ENCODE measurements at places on chromosomes 7 and 10.

DNA sequence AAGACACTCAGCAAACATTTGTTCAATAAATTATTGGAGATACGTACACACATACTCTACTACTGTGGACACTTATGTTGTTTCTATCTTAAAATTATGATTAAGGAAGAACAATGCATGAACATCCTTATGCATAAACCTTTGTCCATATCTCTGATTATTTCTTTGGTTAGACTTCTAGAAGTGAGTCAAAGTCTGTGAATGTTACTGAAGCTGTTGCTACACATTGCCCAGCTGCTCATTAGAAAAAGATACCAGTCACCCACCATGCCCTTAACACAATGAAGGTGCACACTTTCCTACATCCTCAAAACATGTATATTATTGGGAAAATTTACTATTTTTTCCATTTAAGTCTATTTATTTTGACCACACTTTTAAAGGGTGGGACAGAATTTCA lies 1.4 kb upstream of the CLRN3 start:
- peak; percentile 15 for DNase-seq

GRCh38 chr10:93766918-93767317 lies 9.2 kb downstream of the LGI1 start:
- no peak for DNase-seq

DNA sequence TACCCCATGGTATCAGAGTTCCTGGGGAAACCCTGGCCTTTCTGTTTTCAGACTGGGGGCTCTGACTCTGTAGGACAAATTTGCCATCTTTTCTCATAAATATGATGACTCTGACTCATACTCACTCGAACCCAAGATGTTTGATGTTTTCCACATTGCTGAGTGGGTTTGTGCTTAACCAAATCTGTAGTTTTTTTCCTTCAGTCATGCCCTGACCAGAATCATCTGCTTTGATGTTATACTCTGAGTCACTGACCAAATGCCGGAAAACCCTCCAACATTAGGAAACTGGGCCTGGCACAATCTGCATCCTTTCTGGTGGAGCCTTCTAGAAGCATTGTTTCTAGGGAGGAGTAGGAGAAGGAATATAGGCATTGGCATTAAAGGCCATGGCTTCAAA lies 118.7 kb downstream of the C10orf105 start:
- DNase-seq = no peak

DNA sequence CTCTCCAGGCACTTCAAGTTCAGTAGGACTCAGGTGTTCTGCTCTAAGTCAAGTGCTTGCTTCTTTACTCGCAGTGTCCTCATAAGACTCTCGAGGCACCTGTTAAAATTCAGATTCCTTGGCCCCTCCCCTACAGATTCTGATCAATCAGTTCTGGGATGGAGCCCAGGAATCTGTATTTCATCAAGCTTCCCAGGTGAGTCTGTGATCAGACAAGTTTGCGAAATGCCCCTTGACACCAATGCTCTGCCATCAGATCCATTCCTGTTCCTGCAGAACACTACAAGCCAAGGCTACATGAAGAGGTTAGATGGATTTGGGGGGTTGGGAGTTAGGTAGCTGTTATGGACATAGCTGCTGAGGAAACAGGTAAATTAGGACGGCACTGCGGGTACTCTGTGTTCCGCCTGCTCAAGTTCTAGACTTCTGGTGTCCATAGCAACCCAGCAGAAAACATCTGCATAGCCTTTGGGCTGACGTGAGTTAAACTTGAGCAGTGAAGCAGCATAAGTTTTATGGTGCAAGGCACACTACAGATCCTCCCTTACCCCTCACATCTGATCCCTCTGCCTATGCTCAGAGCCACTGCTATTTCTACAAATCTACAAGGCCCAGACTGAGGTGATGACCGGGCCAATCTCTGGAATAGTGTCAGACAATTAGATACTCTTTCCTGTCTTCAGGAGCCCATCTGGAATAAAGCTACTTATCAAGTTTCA lies 6.8 kb upstream of the NCOA4 start:
- no peak for DNase-seq

- no peak for DNase-seq
Observed at GRCh38 chr10:92131275-92131820, 159.5 kb downstream of the CPEB3 start.

GRCh38 chr7:120996988-120997345 lies 8.5 kb downstream of the CPED1 start:
- DNase-seq = no peak

- peak; percentile 51 for DNase-seq
Observed at GRCh38 chr7:77799078-77799964, 748 bp downstream of the PHTF2 start.

DNA sequence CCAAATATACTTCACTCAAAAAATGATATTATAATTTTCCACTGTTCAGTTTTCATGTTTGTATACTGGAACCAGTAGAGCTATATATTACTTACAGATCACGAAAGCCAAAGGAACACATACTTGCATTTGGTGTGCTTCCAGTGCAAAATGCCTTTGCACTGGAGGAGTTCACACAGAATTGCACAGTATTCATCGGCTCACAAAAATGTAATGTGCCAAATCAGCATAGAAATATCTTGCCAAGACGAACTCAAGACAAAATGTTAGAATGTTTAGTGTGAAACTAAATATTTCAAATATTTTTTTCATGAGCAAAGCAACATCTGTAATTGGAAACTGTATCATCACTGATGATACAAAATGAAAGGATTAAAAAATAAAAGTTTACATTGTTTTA lies 646.2 kb upstream of the SEMA3D start:
- no peak for DNase-seq

- DNase-seq = no peak
Observed at GRCh38 chr10:31509989-31510388, 191.0 kb downstream of the ZEB1 start.

DNA sequence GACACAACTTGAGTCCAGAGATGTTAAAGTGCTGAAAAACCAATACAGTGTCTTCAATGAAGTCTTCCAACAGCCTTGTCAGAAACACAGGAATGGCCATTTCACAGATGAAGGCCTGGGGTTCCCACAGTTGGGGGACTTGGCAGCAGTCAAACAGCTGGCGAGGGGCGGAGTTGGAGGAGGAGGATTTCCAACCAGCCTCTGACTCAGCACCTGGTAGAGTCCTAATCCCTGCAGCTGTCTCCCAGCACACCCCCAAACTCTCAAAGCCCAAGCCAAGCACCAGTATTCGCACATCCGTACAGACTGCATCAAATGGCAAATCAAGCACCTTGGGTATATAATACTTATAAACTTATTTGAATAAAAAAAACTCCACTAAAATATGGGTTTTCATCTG lies 28.0 kb downstream of the CTBP2 start:
- no peak for DNase-seq

DNA sequence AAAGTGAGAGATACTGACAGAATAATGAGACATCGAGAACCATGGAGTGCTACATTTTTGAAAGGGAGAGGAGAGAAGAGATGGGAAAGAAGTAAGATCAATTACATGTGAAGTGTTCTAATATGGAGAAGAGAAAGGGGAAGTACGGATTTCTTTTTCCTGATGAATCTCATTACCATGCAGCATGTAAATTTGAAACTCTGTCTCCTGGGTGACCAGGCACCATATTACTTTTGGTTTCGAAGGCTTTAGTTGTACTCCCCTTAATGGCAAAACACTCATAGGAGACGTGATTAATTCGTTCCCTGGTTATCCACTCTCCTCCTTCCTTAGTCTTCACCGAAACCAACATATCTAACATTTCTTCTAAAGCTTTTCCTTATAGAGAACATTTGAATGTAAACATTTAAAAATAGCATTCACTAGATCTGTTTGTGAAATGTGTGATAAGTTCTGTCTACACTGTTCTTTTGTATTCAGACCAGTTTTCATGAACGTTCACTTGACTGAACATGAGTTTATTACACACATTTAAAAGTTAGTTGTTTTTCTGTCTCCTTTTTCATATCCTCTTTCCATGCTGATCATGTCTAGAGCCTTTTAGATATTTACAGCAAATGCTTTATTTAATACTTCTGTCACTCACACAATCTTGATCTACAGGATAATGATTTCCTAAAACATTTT lies 80.2 kb upstream of the MSRB2 start:
- DNase-seq = no peak

- DNase-seq = no peak
Observed at GRCh38 chr10:85888004-85888403, 478.6 kb downstream of the GRID1 start.

DNA sequence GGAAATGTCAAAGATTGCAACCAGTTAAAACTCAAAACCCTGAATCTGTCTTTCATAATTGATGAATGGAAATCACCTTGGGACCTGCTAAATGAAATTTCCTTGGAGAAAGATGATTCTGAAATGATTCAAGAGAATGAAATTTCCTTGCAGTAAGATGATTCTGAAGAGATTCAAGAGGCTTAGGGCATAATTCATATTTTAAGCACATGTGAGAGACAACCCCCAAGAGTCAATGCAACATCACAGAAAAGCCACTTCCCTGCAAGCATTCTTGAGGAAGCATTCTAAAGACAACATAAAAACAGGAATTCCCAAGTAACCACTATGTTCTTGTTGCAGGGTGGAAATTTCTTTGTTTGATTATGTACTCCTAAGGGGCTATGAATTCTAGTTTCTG lies 113.7 kb downstream of the RELN start:
- DNase-seq = no peak

DNA sequence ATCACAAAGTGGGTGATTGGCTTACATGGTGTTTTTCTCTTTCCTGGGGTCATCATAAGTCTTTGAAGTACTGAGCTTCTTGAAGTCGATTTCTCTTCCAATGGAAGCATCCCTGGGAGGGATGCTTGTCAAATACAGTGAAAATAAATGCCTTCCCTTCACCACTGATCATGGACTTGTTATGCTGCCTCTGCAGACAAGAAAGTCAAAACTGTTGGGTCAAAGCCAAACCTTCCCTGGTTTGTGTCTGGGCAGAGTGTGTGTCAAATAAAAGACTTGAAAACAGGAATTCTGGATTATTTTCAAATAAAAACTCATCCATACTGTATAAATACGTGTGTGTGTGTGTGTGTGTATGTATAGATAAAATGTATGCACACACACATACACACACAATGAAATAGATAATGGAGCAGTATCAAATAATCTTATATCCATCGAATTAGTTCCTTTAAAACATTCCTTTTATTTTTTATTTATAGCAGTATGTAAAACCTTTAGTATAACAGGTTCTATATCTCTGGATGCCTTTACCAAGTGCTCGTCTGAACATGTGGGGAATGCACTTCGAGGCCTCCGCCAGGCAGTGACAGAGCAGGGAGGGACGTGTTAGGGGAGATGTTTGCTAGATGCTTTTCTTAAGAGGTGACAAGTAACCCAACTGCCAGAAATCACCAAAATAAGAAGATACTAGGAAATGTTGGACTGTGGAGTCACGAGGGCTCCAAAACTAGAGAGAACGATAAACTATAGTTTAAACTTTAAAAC lies 27.2 kb upstream of the WNT16 start:
- DNase-seq = no peak

DNA sequence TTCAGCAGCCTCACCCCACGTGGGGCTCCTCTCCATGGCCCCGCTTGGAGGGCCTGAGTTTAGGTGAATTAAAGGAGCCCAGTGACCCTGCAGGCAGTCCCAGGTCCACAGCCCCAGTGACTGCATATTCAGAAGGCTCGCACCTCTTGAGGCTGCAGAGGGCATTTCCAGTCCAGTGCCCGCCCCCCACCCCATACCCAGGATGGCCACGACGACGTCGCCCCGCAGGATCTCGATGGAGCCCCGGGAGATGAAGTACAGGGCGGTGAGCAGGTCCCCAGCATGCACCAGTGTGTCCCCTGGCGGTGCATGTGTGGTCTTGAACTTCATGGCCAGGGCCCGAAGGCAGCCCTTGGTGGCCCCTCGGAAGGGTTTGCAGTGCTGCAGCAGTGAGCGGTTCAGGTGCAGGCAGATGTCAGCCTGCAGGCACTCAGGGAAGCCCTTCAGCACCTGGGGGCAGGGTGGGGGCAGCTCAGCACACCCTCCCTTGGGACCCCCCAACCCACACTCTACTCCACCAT lies 28.1 kb downstream of the KCNH2 start:
- no peak for DNase-seq

DNA sequence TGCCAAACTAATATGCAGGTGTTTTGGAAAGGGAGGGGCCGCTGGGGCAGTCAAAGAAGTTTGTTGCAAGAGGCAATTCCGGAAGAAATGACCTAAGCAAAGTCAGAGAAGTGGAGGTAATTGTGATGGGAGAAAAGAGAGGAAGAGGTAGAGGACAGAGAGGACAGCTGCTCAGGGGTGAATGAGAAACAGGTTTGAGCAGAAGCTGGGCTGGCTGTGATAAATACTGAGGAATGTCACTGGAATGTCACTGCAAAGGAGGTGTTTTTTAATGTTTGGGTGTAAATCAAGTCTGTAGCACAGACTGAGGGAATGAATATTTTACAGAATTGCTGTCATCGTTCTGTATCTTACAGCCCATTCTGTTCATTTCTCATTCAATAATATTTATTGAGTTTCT lies 207.2 kb downstream of the DPP6 start:
- DNase-seq = no peak

DNA sequence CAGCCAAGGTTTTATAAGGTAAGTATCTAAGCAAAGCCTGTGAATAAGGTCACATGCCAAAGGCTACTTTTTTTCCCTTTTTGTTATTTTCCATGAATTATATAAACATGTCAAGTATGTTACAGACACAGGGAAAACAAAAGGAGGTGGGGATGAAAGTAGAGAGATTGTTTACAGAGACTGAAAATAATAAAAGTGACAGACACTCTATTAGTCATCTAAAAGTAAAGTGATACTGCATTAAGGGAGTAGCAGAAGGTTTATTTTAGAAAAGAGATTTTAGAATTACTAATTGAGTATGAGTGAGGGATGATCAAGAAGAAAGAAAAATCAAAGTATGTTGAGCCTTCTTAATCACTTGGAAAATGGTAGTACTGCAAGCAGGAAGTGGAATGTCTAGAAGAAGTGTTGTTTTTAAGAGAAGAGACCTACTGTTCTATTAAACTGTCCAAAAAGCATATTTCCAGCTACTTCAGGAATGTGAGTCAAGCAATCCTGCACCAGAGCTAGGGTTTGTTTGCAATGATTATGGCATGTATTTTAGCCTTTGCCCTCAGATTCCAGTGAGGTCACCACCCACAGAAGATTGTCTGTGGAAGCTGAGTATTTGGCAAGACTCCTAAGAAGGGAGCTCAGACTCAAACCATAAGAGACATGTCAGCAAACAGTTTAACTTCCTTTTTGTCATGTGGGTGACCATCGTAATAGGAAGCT lies 177.9 kb upstream of the PLXDC2 start:
- DNase-seq = no peak

DNA sequence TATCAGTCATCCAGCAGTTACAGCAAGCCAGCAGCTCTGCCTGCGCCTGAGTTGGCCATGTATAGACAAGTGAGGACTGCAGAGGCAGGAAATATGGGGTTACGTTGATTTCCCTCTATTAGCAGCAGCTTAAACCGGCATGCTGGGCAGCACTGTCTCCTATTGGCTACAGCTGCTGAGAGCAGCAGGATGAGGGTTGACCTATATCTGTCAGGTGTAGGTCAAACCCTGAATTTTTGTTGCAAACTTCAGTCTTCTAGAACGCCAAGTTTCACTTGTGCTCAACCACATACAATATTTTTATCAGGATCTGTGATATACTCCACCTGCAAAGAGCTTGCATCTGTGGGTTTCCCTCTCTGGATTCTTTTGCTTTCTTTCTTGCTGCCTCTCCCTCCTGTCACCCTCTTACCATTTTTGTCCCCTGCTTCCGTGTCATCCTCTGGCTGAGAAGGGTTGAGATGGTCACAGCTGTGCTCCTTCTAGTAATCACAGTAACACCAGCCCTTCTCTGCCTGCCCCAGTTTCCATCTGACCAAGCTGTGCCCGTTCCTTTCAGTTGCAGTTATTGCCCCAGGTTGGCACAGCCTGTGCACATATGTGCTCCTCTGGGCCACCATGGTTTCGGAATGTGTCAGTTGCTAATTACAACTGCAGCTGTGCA lies 23.8 kb upstream of the GLCCI1 start:
- no peak for DNase-seq

- no peak for DNase-seq
Observed at GRCh38 chr7:29386196-29386765, 177.4 kb upstream of the PRR15 start.

All from NCI-H526 (cell line).